ENCODE measurements at places on chromosomes 3 and 15.

- DNase-seq: peak; percentile 33
Observed at GRCh38 chr15:41806291-41807181, 21.4 kb upstream of the JMJD7 start.

GRCh38 chr15:80890341-80891005 lies 99.1 kb downstream of the MESD start:
- no peak for DNase-seq

DNA sequence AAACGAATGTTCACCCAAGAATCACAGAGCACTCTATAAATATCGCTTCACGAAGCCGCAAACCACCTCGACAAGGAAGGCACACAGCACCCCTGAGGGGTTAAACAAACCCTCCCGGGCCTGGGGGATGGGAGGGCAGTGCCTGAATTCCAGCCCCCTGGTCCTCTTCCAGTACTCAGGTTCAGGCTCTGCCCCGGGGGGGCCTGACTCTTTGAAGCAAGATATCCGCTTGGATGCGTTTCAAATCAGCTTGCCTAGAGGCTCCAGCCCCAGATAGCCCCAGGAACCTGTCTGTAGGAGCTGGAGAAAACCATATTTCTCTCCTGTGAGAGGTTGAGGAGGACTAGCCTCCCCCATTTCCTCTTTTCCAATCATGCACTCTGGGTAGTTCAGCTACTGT lies 194.7 kb downstream of the WNT5A start:
- peak; percentile 54 for DNase-seq

GRCh38 chr3:150763841-150764483 lies 993 bp upstream of the SIAH2 start:
- peak; percentile 47 for DNase-seq

DNA sequence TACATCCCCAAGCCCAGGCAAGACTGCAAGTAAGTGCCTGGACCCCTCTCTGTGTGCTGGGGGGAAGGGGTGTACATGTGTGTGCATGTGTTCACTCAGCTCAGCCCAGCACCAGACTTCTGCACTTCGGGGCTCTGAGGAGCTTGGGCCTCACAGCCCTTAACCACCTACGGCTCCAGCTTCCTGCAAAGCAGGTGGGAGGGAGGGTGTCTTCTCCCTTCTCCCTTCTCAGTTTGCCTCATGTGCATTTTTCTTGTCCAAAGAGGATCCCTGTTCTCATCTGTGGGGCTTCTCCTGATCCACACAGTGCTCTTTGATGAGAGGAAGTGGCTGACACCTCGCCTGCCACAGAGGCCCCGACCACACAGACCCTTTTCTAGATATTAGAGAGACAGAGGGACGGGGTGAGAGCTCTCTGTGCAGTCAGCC lies 69.3 kb downstream of the MESD start:
- no peak for DNase-seq

GRCh38 chr3:149792452-149793270 lies at the start of gene ANKUB1:
ANKUB1 (minus strand) TSS chr3:149792554; CDS start chr3:149792366, 188 bp downstream.
- DNase-seq: no peak

DNA sequence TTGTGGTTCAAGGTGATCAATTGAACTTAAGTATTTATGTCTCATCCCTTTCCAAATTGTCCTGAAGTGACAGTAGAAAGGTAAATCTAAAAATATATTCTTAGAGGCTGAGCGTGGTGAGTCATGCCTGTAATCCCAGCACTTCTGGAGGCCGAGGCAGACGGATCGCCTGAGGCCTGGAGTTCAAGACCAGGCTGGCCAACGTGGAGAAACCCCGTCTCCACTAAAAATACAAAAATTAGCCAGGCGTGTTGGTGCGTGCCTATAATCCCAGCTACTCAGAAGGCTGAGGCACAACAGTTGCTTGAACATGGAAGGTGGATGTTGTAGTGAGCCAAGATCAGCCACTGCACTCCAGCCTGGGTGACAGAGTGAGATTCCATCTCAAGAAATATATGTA lies 226.6 kb downstream of the DPH6 start:
- no peak for DNase-seq

DNA sequence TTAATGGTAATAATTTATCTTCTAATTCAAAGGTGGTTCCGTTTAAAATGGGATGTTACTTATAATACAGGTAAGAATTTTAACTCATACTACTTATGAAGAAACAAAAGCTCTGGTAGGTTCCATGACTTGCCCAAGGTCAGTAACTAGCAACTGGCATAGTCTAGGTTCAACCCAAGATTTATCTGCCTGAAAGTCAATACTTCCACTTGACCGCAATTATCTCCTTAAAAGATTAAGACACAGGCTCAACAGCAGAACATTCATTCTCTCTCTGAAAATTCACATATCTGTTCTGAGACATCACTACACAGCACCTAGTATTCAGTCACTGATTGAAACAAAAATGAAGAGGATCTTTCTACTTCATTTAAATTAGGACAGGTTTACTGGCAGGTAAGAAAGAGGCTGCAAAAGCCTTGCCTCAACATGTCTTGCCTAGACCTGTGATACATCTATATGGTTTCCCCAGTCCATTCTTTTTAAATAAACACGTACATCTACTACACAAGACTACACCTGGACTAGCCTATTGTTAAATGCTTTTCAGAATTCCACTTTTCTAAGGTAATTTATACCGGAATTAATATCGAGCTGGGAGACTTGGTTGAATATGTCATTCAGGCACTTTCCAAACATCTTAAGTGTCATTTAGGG lies 1.2 kb downstream of the CSNK1G1 start:
- DNase-seq: no peak

DNA sequence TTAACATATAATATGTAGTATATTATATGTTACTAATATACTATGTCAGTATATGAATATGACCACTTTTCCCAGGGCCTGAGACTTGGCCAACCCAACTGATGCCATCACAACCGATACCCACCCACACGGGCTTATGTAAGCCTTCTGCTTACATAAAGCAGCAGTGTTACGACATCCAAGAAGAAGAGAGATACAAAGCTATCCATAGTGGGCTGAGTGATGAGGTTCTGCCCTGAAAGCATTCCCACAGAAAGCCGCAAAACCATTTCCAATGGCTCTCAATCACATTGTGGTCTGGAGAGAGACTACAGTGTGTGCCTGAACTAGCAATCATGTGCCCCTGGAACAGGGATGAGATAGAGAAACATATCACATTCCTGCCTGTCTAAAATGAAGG lies 177.9 kb downstream of the PLOD2 start:
- DNase-seq: no peak

- no peak for DNase-seq
Observed at GRCh38 chr3:197427021-197427420, 128.6 kb upstream of the DLG1 start.

DNA sequence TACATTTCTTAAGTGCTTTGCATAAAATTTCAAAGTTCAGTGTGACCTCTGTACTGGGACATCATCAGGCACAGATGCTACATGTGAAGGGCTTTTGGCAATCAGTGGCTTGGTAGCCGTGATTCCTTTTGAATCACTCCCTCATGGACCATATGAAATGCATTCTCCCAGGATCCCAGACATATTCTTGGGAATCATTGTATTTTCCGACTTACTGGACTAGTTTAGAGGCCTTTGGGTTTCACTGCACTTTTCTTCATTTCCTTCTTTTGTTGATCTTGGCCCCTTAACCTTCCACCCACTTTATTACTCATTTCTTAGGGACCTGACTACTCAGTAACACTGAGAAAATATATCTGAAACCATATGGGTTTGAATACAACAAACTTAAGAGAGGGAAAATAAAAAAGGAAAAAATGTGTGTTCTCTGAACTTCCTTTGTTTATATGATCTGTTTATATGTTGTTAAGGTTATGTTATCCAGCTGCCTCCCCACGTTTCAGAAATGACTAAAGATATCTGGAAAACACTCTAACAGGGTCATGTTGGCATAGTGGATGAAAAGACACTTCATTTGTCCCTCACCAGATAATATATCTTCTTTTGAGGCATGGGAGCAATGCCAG lies 35.1 kb downstream of the HMG20A start:
- DNase-seq: no peak

Measured in WTC11 (cell line).